Stimulated activated naive CD4-positive, alpha-beta T cell (primary cell): ENCODE measurements at places on chromosomes 16 and 17.

DNA sequence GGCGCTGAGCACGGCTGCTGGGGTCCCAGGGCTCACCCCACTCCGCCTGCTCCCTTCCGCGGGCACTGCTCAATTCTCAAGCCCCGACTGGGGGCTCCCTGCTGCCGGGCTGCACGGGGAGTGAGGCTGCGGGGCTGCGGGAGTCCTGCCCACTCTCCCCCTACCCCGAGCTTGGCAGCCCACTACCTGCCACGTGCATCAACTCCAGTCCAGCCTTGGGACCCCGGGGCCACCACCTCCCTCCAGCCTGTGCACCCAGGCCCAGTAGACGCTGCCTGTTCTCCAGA lies 43.3 kb upstream of the SSTR5 start:
- DNase-seq = no peak

DNA sequence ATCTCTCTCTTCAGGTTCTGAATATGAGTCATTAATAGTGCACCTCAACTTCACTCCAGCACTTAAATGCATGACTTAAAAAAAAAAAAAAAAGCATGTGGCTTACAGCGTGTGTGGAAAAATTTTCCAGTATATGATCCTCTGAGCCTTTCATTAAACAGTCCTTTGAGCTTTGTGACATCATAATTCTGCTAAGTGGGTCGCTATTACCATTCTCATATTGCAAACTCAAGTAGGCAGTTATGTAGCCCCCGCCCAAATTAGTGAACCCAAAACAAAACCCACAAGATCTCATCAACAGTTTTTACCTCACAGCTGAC lies 672 bp downstream of the CMTR2 start:
- no peak for DNase-seq

GRCh38 chr16:85418978-85419491 lies 194.1 kb upstream of the GSE1 start:
- no peak for DNase-seq

DNA sequence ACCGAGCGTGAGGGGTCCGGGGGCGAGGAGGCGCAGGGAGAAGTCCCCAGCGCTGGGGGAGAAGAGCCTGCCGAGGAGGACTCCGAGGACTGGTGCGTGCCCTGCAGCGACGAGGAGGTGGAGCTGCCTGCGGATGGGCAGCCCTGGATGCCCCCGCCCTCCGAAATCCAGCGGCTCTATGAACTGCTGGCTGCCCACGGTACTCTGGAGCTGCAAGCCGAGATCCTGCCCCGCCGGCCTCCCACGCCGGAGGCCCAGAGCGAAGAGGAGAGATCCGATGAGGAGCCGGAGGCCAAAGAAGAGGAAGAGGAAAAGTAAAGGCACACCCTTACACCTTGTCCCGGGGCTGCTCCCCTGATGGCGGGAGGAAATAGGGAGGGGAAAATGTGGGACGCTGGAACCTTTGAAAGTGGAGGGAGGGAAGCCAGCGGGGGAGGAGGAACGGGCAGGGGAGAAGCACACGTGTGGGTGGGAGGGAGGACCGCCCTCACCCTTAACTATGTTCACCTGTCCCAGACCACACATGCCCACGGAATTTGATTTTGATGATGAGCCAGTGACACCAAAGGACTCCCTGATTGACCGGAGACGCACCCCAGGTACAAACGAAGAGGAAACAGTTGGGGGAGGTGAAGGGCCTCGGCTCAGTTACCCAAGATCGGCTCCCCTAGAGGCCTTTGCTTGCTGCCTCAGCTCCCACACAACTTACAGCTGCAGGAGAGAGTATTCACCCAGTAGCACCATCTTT lies 916 bp downstream of the PAGR1 start:
- peak; percentile 45 for DNase-seq

GRCh38 chr16:78571898-78572358 lies 472.5 kb downstream of the WWOX start:
- no peak for DNase-seq

GRCh38 chr17:10629706-10630105 lies 27.4 kb downstream of the MYH3 start:
- no peak for DNase-seq

DNA sequence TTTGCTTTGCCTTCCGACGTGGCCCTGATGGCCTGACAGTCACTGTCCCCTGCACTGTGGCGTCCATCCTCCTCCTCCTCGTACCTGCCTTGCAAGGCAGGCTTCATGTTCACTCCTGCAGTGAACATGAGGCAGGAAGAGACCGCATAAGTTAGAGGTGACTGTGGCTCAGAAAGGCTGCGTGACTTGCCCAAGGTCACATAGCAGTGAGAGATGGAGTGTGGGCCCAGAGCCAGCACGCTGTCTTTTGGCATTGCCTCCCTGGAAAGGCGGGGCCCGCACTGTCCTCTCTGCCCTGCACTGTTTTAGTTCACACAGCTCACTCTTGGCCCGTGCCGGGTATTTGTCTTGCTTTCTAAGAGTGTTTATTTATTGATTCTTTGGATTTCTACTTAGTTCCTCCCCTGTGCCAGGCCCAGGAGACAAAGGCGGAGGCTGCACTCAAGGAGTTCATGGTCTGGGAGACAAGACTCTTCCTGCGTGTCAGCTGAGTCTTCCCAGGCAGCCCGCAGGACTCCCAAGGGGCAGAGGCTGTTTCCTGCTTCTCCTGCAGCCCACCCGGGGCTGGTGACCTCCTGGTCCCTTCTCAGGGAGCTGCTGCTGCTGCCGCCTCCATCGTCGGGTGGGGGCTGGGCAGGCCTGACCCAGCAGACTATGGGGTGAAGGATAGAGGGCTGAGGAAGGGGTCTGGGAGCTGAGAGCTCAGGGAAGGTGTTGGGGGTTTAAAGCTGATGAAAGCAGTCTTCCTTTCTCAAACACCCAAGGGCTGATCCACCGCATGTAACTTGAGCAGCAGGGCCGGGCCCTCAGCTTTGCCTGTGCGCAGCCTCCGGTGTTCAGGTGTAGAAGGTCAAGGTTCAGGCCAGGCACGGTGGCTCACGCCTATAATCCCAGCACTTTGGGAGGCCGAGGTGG lies 12.7 kb downstream of the CYGB start:
- no peak for DNase-seq

- DNase-seq = no peak
These were observed 25.6 kb downstream of the SOST start for GRCh38 chr17:43732958-43733357.

DNA sequence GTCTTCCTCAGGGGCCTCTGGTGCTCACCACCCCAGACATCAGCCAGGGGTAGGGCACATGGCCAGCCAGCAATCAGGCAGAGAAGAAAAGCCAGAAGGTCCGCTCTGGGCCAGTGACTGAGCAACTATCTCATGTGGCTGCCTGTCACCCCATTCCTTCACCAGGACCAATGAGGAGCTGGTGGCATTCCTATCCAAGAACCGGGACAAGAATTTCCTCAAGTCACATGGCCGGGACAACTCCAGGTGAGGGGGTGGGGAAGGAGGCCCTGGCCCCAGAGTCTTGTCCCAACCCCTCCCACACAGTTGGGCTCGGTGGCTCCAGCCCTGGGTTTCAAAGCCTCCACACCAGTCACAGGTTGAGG lies 9.4 kb downstream of the XYLT2 start:
- DNase-seq = no peak

DNA sequence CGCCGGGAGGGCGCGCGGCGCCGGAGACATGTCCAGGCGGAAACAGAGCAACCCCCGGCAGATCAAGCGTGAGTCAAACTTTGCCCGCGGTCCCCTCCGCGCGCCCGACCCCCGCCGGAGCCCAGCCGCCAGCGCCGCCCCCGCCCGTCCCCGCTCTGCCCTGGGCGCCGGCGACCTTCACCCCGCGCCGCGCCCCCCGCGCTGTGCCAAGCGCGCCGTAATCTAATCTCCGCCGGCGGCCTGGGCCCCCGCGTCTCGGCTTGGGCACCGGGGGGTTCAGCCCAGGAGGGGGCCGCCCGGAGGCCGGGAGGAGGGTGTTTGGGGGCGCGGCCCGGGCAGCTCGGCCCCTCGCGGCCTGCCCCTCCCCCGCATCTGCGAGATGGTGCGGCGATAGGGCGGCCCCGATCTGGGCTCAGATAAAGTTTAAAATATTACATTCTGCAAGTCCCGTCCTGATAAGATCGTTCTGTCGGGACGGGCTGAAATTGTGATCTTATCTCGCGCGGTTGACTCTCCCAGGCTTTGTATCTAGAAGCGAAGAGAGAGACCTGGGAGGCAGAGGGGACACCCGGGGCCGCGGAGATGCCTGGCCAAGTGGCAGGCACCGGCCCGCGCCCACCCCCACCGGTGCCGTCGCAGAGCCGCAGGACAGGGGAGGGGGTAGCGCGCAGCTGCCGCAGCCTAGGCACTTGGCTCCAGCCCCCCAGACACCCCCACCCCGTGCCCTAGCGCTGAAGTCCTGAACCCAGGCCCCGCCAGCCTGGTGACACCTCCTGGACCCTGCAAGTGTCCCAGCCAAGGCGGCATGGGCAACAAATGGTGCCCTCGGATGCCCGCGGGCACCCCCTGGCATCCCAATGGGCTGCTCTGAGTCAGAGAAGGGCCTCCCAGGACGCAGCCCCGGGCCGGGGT lies 787 bp downstream of the ZFPM1 start:
- DNase-seq = peak; percentile 48

GRCh38 chr16:68731637-68732036 lies 5.5 kb upstream of the CDH1 start:
- DNase-seq = no peak

- DNase-seq = peak; percentile 61
These were observed at the start of gene DHX58 for GRCh38 chr17:42112552-42113176. Gene DHX58, minus strand, starts transcription at chr17:42112714. Its CDS starts 822 bp downstream, at chr17:42111892.

GRCh38 chr16:3101841-3102470 lies 2.9 kb upstream of the ZSCAN10 start:
- DNase-seq = no peak

GRCh38 chr17:76888661-76889060 lies 20.5 kb downstream of the MGAT5B start:
- no peak for DNase-seq

GRCh38 chr17:29590411-29591145 lies 1.1 kb upstream of the GIT1 start:
- no peak for DNase-seq
